ENCODE measurements at places on chromosomes 1 and 21.

- DNase-seq: peak; percentile 23
Observed at GRCh38 chr1:119141020-119141424, 569 bp upstream of the WARS2 start.

DNA sequence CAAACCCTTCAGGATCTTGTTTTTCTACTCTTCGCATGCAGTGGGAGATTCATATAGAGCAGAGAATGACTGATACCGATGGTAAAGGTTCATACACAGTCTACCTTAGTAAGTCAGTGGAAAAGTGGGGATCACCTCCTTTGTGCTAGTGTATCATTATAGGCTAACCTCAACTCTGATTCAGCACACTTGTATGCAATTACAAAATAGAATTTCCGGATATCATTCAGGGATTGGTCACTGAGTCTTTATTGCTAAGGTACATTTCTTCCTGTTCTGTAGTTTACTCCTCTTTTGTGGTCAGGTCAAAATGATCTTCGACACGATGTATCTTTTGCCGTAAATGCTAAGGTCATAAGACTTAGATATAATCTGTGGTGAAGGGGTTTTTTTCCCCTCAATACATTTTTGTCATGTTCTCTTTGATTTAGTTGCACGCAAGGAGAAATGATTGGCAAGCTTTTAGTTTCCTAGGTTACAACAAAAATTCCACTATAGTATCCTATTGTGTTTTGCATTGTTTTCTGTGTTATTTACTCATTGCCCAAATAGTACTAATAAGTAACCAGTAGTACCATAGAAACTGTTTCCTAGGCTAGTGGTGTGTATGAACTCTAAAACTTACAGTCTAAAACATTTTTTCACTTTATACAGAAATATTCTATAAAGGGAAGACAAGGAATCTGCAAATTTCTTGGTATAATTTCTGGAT, 35.7 kb upstream of the PLA2G4A start:
- no peak for DNase-seq

- DNase-seq: peak; percentile 71
Observed at GRCh38 chr1:43867976-43868740, 65.4 kb upstream of the ARTN start.

GRCh38 chr1:29202584-29203340, 21.1 kb upstream of the SRSF4 start:
- DNase-seq: peak; percentile 95

- no peak for DNase-seq
Observed at GRCh38 chr21:34126691-34127090, 53.3 kb downstream of the MRPS6 start.

GRCh38 chr1:155499953-155500639, 62.5 kb downstream of the ASH1L start:
- no peak for DNase-seq

- no peak for DNase-seq
Observed at GRCh38 chr21:36555199-36555800, 75.4 kb upstream of the CLDN14 start.

- DNase-seq: no peak
Observed at GRCh38 chr1:50368179-50369007, 54.9 kb downstream of the DMRTA2 start.

DNA sequence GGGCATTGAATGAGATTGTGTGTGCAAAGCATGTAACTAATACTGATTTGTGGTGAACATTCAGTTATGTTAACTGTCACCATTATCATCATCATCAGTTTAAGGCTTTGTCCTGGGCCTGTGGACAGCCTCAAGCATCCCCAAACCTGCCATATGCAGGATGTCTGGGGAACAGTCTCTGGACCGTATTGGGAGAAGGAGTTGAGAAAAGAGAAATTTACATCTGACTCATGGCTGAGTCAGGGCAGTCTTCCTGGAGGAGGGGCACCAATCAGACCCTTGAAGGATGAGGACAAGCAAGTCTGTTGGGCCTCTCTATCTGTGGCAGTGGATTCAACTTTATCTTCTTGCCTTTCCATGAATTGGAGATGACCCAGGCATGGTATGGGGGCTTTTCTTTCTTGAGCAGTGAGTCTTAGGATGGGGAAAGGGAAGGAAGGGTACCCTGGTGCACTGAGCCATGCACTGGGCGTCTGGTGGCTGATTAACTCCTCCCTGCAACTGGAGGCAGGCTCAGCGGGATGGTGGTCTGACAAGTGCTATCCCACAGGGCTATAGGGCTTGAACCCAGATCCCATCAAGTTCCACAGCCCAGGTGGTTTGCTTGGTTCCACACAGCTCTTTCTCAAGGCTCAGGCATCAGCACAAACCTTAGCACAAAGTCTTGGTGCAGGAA, 2.9 kb downstream of the PADI3 start:
- DNase-seq: no peak

DNA sequence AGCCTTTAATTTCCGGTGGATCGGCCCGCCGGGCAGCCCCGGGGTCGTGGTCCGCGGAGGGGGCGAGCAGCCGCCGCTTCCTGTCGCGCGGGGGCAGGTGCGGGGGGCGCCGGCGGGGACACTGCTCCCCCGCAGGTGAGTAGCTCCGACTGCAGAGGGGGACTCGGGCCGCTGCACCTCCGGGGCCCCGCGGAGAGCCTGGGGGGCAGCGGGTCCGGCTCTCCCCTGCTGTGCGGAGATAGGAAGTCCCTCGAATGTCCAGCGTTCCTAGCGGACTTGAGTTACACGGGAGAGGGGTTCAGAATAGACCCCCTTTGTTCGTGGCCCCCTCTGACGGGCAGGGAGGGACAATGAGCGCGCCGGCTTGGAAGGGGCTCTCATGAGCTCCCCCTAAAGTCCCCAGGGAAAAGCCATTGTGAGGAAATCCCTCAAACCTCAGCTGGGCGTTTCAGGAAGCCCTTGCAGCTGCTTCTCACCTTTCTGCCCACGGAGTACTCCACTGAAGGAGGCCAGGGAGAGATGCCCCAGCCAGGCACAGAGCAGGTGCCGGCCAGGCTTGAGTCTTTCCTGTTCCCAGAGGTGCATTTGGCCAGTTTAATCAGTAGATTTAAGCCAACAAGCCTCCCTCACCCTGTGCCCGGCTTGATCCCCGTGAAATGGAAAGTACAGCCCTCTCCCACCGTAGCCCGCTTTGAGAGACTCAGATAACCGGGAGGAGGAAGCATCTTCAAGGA, 925 bp downstream of the PDE9A start:
- DNase-seq: no peak

DNA sequence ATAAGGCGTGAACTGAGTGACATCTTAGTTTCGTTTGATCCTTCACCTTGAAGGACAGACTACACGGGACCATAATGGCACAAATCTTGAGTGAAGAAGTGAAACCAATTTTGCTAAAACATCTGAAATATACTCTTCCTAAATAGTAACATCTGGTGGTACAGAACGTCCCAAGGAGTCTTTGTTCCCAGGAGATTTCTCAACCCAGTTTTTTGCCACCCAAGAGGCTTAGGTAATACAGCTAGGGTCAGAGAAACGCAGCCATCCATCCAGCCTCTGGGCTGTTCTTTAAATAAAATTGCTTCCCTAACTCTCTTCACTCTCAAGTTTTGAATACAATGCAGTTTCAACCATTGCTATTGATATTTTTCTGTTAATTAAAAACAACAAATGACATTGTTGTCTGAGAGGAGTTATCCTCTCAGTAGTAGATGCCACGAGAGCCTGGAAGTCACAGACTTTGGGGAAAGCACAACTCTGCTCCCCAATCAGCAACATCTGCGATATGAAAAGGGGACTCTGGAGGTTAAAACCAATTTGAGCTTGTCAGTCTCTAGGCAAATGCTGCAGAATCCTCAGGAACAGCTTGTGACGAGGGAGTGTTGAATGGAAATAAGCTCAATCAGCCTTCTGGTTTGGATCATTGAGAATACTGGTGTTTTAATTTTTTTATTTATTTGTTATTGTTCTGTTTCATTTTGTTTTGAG, 394.3 kb upstream of the ADGRL2 start:
- DNase-seq: peak; percentile 71

GRCh38 chr1:248849637-248850036, 9.2 kb downstream of the ZNF692 start:
- no peak for DNase-seq

DNA sequence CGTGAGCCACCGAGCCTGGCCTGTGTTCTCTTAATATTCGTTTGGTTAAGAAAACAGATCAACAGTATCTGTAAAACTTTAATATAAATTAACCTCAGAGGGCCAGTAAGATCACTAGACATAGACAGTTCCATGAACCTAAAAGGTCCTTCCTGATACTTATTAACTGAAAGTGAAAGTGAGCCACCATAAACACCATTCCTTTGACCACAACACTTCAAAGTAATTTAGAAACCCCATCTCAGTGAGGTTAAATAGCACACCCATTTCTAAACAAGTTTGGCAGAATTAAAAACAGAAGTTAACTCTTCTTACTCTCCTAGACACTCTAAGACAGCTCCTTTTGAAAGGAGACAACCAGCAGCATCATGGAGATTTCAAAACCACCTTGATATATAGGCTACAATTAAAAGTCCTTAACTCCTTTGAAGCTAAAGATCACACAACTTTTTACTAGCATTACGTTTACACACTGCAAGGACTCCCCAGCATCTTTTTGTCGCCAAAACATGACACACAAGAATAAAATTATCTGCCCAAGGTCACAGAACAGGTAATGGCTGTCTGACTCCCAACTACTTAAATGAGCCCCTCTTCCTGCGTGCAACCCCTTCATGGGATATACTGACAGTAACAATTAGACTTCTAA, 2.2 kb downstream of the RNF19B start:
- DNase-seq: no peak

DNA sequence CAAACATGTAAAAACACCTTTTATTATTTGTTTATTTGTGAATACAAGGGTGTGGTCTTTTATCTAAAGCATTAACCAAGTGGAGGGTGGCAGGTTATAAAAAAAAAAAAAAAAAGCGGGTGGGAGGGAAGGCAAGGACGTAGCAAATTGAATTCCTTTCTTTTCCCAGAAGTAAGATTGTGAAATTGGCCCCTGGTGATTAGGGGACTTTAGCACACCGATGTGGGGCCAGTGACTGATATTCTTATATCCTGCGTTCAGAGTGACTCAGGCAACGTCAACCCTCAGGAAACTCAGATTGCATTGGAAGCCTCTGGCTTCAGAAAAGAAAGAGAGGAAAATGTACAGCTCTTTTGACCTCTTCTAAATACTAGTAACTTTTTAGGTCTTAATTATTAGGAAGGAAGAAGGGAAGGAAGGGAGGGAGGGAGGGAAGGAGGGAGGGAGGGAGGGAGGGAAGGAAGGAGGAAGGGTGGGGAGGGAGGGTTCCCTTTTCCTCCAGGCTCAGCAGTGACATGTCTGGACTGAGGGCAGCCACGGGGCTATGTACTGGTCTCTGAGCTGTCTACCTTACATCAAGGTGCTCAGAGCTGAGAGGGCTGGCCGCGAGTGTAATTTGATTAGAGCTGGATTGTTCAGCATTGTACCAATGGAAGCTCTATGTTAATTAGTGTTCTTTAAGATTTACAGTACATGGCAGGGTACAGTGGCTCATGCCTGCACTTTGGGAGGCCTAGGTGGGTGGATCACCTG, 30.2 kb downstream of the EVA1C start:
- no peak for DNase-seq

- DNase-seq: no peak
Observed at GRCh38 chr1:41901551-41901950, 17.2 kb downstream of the HIVEP3 start.

DNA sequence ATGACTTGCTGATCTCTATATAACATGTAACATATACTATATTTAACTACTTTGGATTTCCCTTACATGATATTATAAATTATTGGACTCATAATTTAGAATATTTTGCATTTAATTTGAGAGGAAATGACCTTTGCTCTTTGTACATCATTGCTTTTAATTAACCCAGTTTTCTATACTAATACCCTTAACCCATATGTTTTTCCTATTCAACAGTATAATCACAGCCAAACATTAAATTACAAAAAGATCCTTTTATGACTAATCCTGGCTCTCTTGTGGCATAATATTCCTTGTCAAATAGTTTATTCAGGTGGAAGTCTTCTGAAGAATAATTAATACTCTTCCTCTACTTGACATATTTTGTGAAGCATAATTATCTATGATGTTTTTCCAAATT, 56.0 kb upstream of the GPR52 start:
- DNase-seq: no peak

GRCh38 chr1:230262867-230263567, 163.1 kb downstream of the PGBD5 start:
- no peak for DNase-seq

DNA sequence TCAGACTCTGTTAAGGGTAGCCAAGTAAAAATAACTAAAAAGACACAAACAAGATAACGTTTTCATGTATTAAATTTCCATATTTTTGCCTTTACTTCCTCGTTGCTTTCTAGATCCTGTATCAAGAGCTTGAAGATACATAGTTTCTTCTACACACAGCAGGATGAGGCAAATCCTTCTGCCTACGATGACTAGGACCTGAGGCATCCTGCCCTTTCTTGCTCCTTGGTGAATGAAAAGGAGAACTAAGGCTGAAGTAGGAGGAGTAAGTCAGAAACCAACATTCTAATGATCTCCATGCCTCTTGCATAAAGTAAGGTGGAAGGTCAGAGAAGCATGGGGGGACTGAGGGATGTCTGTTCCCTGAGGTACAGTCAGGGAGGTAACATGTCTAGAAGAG, 102.6 kb downstream of the GPATCH2 start:
- DNase-seq: peak; percentile 17

DNA sequence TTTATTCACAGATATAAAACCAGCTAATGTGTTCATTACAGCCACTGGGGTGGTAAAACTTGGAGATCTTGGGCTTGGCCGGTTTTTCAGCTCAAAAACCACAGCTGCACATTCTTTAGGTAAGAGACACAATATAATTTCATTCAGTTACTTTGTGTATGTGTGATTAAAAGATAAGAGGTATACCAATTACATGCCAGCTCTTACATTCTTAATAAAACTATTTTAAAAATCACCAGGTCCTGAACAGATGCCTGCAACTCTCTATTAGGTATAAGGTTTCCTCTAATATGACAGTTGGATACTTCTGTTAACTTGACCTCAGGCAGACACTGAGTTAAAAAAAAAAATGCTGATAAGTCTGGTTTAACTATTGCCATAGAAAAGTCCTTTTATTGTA, 122.1 kb downstream of the NEK7 start:
- no peak for DNase-seq

- no peak for DNase-seq
Observed at GRCh38 chr1:96901783-96902363, 180.3 kb downstream of the PTBP2 start.

DNA sequence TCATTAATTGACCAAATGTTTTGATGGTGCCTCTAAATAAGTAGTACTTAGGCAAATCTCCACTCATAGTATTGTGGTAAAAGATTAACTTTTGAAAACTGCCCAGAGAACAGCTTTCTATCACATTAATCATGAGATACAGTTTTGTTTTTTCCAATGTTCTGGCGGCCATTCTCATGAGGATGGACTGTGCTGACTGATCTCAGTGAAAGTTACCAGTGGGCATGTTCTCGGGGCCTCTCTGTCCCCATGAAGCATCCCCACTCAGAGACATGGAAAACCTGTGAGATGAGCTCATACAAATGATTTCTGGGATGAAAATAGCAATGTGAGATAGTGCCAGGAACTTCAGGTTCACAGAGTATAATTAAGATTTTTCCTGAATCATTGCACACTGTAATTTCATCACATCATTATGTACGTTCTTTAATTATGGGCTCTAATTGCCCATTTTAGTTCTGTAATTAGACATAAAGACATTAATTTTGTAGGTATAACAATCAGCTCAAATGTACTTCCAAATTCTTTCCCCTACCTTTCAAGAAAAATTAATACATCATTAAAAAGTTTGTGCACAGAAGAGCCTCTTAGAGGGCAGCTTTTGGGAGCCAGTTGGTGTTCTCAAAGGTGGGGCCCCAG, 40.5 kb downstream of the DDR2 start:
- no peak for DNase-seq

Measured in fibroblast of gingiva (primary cell).